Inflammatory macrophage (primary cell): ENCODE measurements at places on chromosomes 6 and 20.

DNA sequence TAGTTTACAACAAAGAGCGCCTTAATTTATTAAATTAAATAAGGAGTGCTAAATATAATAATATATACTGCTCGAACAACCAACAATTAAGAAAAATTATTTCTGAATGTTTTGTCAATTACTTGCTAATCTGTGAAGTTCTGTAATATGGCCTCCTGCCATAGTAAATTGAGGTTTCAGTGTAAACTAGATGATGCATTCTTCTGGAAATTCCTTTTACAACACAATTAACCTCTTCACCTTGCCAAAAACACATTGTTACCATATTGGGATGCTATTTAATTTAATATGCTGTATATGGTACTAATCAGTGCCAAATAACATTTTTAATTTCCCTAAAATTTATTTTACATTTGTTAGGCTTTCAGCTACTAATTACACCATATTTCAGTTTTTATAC is 808.4 kb upstream of the CITED2 start:
- no peak for DNase-seq

GRCh38 chr6:134764741-134765140 is 185.2 kb downstream of the ALDH8A1 start:
- no peak for DNase-seq

DNA sequence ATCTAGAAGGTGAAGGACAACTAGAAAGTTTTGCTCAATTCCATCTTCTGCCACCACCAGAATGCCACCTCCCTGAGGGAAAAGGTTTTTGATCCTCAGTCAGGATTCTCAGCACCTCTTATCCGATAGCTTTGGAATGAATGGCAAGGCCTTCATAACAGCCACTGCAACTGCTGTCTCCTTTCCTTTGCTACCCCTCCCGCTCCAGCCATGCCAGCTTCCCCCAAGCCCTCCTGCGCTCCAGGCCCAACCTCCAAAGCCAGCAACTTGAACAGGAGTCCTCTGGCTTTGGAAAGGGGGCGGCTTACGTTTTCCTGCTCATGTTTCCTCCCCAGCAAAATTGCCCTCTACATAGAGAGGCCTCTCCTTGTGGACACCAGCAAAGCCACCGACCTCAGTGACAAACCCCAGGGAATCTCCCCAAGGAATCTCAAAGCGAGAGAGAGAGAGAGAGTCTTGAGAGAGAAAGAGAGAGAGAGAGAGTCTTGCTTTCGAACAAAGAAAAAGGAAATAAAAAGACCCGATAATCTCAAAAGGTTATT is 420 bp upstream of the BTN2A1 start:
- DNase-seq = no peak

DNA sequence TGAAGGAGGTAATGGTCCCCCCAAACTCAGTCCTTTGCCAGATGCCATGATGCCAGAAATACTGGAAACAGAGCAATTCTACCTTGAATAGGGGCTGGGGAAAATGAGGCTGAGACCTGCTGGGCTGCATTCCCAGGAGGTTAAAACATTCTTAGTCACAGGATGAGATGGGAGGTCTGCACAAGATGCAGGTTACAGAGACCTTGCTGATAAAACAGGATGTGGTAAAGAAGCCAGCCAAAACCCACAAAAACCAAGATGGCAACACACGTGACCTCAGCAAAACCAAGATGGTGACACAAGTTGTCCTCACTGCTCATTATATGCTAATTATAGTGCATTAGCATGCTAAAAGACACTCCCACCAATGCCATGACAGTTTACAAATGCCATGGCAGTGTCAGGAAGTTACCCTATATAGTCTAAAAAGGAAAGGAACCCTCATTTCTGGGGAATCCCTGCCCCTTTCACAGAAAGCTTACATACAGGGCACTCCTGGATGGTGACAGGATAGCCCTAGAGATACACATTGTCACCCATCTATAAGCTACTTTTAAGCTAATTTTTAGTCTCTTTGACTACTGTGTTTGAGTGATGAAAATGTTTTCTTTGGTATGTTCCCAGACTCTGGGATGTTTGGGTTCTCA is 979.7 kb downstream of the TBC1D32 start:
- DNase-seq = no peak

- no peak for DNase-seq
Observed at GRCh38 chr6:13611715-13612114, 3.4 kb upstream of the NOL7 start.

DNA sequence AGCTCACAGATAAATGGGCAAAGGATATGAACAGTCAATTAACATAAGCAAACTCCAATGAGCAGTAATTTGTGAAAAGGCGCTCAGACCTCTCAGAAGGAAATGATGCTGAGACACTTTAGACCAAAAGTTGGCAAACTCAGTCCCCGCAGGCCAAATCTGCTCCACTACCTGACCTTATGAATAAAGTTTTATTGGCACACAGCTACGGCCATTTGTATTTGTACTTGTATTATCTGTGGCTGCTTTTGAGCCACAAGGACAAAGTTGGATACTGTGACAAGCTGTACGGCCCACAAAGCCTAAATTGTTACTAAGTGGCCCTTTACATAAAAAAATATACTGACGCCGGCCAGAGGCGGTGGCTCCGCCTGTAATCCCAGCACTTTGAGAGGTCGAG is 167.0 kb downstream of the PREX1 start:
- DNase-seq = no peak

GRCh38 chr6:148379966-148380713 is 37.5 kb downstream of the SASH1 start:
- DNase-seq = no peak

DNA sequence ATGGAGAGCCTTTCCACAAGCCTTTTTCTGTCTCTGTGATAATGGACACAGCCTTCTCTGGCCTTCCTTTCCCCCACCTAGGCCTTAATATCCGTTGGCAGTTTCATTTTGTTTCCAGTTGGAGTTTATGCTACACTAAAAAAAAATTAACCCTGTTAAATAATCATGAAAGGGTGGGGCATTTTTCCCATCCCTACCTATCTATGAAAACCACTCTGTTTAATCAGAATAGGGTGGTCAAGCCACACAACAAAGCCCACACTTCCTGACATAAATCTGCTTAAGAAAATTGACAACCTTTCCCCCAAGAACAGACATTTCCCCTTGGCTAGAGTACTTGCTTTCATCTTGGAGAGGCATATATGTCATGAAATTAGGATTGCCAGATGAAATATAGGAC is 14.2 kb downstream of the TXLNB start:
- no peak for DNase-seq

GRCh38 chr6:53107091-53107490 is 41.5 kb downstream of the GCM1 start:
- no peak for DNase-seq

GRCh38 chr20:41286240-41286851 is 31.2 kb downstream of the ZHX3 start:
- no peak for DNase-seq

DNA sequence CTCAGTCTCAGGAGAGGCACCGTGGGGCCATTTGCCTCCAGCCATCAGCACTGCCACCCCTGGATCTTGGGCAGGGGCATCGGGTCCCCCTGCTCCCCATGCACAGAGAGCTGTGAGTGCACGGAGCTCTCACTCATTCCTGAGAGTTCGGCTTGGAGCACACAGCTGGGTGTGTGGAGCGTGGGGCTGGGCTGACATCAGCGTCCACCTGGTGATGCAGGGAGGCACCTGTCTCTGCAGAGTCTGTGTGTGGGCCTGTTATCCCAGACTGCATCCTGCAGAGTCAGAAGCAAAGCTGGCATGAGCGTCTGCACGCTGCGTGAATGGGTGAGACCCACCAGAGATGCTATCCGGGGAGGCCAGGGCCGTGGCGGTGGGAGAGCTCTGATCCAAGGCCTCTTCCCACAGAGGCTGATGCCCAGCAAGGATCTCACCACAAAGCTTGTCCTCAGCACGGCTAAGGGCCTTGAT is 248.8 kb upstream of the AFDN start:
- DNase-seq = no peak

DNA sequence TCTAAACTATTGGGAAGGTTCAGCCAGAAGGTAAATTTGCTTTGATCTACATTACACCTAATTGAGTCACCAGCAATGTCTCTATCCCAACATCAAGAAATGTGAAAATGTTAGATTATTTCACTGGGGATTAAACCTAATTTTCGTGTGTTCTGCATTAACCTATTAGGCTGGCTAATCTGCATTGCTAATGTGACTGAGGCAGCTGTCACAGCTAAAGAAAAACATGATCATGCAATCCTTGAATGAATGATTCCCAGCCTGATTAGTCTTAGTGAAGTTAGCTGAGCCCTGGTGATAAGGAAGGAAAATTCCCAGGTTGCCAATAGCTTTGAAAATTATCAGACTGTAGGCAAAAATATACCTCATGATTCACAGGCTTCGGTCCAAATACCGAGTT is 135.3 kb downstream of the LINC00237 start:
- DNase-seq = no peak

DNA sequence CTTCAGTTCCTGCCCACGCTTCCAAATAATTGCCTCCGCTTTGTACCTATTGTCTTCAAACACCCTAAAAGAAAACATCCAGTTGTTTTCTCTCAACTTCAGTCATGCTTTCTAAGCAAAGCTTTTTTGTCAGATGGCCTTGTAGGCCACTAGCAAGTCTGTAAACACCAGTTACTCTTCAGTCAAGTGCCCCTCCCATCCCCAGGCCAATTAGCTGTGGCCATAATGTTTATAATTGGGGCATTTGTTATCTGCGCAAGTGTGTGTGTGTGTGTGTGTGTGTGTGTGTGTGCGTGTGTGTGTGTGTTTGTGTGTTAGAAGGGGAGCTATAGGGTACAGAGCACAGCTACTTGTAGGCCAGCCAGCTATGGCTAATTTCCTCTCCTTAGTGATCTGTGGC is 272.4 kb upstream of the MARCKS start:
- DNase-seq = no peak

- no peak for DNase-seq
Observed at GRCh38 chr6:35318196-35319171, 20.9 kb downstream of the DEF6 start.

GRCh38 chr20:56458206-56458821 is 10.1 kb upstream of the RTF2 start:
- no peak for DNase-seq

DNA sequence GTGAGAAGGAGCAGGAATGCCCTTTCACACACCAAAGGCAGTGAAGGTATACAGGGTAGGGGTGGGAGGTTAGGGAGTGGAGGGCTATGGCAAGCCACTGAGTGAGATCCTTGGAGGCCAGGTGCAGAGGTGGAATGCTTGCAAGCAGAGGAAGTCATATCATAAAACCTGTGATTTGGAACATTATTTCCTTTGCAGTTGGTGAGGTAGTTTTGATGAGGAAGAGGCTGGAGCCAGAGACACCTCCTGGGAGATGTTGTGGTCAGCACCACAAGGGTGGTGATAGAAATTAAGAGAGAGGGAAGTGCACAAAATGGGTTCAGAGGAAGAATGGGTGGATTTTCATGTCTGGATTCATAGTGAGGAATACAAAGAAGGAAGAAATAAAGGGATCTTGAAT is 73.0 kb downstream of the PLCB4 start:
- no peak for DNase-seq

DNA sequence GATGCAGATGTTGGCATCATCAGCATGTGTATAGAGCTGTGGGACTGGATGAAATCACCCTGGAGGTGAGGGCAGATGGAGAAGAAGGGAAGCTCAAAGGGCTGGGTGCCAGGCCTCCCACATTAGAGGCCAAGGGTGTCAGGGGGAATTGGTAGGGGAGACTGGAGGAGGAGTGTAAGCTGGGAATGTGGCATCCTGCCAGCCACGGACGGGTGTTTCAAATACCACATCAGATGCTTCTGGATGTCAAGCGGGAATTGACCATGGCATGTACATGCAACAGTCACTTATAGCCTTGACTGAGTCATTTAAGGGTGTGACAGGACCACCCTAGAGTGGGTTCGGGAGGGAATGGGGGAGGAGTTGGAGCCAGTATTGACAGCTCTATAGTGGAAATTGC is 9.6 kb downstream of the ERGIC3 start:
- no peak for DNase-seq

- no peak for DNase-seq
Observed at GRCh38 chr20:11686820-11687543, 230.7 kb upstream of the BTBD3 start.

GRCh38 chr6:116387374-116387773 is 16.6 kb downstream of the DSE start:
- DNase-seq = peak; percentile 76

- DNase-seq = no peak
Observed at GRCh38 chr6:75149240-75149639, 56.6 kb downstream of the COL12A1 start.

DNA sequence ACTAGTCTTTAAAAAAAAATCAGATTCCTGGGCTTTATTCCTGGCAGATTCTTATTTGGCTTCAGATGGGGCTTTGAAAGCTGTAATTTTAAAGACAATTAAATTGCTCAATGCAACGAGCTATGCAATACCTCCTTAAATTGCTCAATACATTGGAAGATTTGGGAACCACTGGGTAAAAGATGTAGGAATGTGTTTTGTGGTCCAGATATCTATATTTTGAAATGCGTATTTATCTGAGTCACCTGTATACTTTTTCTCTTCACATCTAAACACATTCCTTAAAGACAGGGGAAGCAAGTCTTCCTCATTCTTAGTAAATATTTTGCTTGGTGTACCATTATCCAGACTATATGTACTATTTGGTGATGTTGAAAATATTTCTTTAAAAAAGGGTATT is 29.6 kb upstream of the MAP7 start:
- no peak for DNase-seq

DNA sequence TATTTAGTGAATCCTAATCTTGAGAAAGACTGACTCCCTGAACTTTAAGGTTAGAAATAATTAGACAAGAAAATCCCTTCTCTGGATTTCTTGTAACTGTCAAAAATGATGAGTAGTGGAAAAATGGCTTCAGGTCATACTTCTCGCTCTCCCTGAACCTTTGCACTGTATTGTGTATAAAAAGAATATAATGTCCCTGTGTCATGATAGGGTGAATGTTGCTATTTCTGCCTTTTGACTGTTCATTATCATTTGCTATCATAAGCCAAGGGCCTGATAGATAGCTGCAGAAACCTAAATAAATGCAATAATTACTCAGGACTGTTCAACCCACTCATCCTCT is 39.3 kb downstream of the ALDH8A1 start:
- no peak for DNase-seq

GRCh38 chr20:58374906-58375758 is 13.9 kb upstream of the VAPB start:
- no peak for DNase-seq

GRCh38 chr6:6148192-6148815 is 141.6 kb upstream of the NRN1 start:
- DNase-seq = no peak

- DNase-seq = no peak
Observed at GRCh38 chr6:150172929-150173328, 30.1 kb downstream of the PPP1R14C start.

- no peak for DNase-seq
Observed at GRCh38 chr6:21103626-21104224, 489.8 kb upstream of the SOX4 start.

DNA sequence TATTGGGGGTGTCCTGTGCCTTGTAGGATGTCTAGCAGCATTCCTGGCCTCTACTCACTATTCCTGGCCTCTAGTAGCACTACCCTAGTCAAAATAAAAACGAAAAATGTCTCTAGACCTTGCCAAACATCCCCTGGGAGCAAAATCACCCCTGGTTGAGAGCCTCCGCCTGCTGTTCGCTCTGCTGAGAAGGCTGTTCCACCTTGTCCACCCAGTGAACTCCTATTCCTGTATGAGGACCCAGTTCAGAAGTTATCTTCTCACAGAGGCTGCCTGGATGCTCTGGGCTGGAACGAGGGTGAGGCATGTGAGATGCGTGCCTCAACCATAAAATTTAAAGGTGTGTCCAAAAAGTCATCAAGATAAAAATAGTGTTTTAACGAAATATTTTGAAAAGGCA is 101.9 kb downstream of the TOX2 start:
- DNase-seq = no peak
